Daoy (cell line): ENCODE measurements at places on chromosomes 6 and 20. TPM values are rescaled to one million over a fixed set of nuclear protein-coding genes. Genes with fewer than 3 reads are reported as not detected.

GRCh38 chr6:132081338-132081737 lies 130.2 kb upstream of the CCN2 start:
- DNase-seq = no peak

Gene ADGB
- 1.4 TPM in 1 of 2 replicates, not detected in the other for total RNA-seq

GRCh38 chr20:5785146-5785545 lies 34.9 kb downstream of the SHLD1 start:
- no peak for DNase-seq

DNA sequence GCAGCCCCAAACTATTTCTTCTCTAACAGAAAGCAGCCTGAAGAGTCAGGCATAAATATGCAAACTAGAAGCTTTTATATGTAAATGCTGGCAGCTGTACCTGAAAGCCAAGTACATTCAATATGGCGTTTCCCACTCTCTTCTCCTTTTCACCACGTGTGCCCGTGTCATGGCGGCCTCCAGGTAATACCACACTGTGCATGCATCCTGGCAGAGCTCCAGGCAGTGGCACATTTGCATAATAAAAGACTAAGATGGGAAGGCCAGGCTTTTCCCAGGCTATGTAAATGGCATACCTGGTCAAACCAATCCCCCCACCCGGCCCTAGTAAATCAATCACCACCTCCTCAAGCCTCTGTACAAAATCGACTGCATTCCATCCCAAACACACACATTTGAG lies 120.6 kb downstream of the MMUT start:
- no peak for DNase-seq

Gene FRK
- total RNA-seq = 0.21 and 0.57 TPM in 2 replicates

Gene OPN5
- 0.06 TPM in 1 of 2 replicates, not detected in the other for total RNA-seq

- DNase-seq = no peak
Observed at GRCh38 chr20:40743141-40743775, 54.2 kb upstream of the MAFB start.

Gene VGLL2
- total RNA-seq = not detected in 2 replicates

- peak; percentile 2 for DNase-seq
Observed at GRCh38 chr6:170091639-170092579, 199.0 kb downstream of the DLL1 start.

DNA sequence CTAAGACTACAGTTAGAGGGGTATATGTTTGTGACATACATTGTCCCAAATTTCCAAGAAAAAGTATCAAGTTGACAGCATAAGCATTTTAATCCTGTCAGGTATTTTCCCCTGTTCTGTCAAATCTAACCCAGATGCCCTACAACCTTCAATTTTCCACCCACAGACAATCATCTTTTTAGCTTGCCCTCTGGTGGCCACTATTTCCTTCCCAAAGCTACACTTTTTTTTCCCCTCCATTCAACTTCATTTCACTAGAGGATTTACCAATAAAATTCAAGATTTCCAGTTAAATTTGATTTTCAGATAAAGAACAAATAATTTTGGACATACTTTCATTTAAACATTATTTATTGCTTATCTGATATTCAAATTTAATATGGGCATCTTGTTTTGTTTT lies 286.6 kb downstream of the TENT5A start:
- DNase-seq = peak; percentile 11

GRCh38 chr20:7199861-7200260 lies 432.4 kb downstream of the BMP2 start:
- no peak for DNase-seq

Gene KIF6
- 0.11 and 4.7 TPM in 2 replicates for total RNA-seq

GRCh38 chr20:4012589-4012988 lies 2.8 kb downstream of the RNF24 start:
- no peak for DNase-seq

GRCh38 chr6:158285656-158286021 lies 26.6 kb upstream of the TULP4 start:
- no peak for DNase-seq

Gene ADGRF5
- 0.11 TPM in 1 of 2 replicates, not detected in the other for total RNA-seq

DNA sequence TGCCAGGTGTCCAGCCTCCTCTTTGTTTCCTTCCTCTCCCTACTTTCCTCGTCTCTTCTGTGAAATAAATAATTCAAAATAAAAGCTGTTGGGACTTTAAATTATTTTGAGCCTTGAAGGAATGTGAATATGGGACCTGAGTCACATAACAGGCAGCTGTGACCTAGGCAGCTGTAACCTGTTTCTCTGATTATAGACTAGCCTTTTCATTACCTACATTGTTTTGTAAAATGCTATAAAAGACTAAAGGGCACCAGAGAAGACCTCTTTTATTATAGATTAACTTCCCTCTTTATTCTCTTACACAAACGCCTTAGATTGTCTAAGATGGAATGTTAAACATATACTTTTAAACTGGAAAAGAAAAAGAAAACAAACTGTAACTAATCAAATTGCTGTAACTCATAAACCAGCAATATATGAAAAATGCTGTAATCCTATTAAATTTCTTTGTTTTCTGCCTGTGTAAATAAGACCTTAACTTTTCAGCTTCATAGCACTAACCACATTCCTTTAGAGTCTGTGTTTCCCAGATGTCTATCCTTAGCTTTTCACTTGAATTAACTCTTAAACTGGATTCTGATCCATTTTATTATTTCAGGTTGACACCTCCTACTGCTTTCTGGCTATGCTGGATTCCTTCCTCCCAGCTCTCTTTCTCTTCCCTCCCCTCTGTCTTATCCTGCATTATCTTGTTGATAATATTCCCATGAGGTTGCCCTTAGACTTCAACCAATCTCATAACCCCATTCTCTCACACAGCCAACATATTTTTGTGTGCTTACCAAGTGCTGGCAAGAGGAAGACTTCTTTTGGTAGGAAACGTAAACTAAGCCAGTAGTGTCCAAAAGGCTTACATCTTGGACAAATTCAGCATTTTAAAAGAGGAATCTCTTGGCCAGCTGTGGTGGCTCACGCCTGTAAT lies 69.2 kb downstream of the TPD52L1 start:
- DNase-seq = no peak

Gene C6orf132
- not detected in 2 replicates for total RNA-seq
